D341Med (cell line): ENCODE measurements at places on chromosomes 12 and 14.

- DNase-seq, result no peak
These were observed 51.1 kb upstream of the HIF1A start for GRCh38 chr14:61644175-61644574.

GRCh38 chr14:76997257-76997970, 31.1 kb downstream of the IRF2BPL start:
- no peak for DNase-seq

DNA sequence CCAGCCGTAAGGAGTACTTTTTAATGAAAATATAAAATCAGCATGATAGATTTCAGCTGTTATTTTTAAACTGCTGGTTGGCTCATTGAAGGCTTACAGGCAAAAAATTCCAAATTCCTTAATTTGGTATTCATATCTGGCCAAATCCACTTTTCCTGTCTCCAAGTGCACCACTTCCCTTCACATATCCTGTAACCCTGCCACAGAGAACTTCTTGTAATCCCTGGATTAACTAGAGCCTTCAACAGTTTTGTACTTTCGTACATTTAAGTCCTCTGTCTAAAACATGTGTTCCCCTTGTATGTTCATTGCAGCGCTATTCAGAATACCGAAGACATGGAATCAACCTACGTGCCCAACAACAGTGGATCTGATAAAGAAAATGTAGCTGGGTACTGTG, 9.6 kb downstream of the PUS7L start:
- DNase-seq, result no peak

GRCh38 chr12:114703060-114703493, 19.1 kb upstream of the TBX3 start:
- DNase-seq, result no peak

DNA sequence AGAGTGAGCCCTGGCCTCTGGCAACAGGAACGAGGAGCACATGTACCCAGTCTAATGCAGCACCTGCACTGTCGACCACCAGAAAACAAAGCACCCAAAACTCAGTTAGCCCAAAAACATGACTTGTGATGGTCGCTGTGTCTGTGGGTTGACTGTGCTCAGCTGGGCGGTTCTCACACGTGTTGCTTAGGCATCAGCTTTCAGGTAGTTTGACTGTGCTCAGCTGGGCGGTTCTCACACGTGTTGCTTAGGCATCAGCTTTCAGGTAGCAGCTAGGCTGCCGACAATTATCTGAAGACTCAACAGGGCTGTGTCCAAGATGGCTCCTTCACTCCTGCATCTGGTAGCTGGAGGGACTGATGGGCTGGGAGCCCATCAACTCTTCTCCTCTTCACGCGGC, 1.2 kb upstream of the LRCOL1 start:
- no peak for DNase-seq

DNA sequence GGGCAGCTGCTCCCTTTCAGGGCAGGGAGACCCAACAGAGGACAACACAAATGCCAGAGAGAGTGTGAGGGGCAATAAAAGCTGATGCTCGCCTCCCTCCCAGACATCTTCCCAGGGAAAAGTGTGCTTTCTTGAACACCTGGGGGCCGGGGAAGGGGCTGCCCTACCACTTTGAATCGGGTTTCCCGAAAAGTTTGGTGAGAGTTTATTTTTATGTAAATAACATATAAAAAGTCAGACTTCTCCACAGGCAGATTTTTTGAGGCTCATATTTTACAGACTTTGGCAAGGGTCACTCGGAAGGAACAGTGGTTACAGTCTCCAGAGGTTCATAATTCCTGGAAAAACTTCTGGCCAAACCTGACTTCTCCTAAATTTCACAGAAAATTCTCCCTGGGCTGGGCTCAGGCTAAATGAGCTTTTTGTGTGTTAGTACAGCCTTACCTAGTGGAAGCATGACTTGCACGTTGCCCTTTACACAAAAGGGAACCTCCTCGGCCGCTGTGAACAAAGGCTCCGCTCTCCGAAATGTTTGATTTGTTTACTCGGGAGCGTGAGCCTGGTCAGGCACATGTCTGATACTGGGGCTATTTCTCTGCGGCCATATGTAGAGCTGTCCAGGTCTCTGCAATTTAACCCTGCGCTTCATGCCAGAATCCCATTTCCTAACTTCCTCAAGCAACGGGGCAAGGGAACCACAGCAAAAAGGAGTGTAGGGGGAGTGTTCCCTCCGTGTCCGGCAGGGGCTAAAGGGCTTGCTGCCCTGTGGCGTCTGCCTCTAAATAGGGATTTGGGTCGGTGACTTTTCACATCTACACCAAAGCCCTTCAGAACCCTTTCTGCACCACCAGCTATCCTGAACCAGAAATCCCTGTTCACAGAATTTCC, 3.4 kb downstream of the RTL1 start:
- DNase-seq, result no peak
